Osteocyte (in vitro differentiated cells): ENCODE measurements at places on chromosomes 12 and 14. TPM values are rescaled to one million over a fixed set of nuclear protein-coding genes. Genes with fewer than 3 reads are reported as not detected.

DNA sequence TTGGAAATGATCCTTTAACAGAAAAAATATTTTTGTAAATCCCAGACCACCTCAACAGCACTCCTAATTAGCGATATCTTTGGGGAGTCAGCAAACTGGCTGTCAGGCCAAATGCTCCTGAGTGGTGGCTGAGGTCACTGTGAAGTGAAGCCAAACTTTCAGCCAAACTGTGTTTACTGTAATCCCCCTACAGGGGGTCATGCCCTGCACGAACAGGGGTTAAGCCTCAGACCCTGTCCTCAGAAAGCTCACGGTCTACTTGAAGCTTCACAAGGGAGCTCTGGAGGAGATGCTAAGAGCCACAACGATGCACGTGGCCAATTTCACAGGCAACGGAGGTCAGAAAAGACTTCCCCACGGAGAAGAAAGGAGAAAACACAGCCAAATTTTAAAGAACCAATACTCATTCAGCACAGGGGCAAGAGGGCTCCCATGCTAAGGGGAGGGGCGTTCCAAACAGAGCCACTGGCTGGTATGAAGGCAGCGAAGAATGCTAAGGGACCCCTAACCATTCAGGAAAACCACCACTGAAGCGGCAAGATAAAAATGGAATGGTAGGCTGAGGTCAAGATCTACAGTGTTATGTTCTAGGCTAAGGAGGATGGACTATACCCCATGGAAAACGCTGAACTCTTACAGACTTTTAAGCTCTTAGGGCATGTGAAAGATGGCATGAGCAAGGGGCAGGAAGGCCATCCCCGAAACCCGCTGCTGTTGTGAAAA is 105.4 kb downstream of the ITPR2 start:
- no peak for DNase-seq

GRCh38 chr14:53807542-53807941 is 149.1 kb downstream of the BMP4 start:
- no peak for DNase-seq

DNA sequence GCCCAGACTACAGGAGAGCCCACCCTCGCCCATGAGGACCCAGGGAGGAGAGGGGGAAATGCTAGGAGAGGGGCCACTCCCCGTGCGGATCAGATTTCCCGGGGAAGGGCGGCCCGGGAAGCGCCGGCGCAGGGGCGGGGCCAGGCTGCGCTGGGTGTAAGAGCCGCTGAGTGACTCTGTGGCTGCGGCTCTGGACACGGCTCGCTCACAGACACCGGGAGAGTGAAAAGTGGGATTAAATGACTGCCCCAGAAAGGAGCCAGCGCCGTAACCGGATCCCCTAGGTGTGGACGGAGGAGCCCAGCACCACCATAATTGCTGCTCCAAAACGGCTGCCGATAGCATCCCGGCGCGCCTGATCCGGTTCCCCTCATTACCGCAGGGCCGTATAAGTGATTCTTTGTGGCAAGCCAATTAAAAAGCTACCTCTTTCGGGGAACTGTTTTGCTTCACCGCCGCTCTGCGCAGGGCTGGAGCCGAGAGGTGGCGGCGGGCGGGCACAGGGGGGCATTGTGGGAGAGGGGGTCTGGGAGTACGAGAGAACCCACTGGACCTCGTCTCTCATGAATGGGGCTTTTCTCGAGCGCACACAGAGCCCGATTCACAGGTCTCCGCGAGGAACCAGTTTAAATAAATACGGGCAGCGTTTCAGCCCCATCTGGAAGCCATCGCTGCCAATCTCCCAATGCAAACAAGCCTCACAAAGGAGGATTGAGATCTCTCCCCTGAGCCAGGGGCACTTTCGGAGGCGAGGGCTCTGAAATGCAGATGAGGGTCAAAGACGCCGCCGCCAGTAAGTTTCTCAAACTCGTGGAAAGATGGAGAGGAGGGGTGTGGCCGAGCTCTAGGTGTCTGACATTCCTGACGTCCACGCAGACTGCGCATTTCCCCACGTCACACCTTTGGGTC is 2.5 kb downstream of the COL2A1 start:
- no peak for DNase-seq

- DNase-seq: no peak
Measured at GRCh38 chr12:168763-169525, 45.0 kb downstream of the SLC6A12 start.

INHBC gene
- not detected in 2 replicates for total RNA-seq

CLEC6A gene
- not detected in 2 replicates for total RNA-seq

USP5 gene
- total RNA-seq: 113 and 114 TPM in 2 replicates
